ENCODE measurements at places on chromosomes 5 and 9. TPM values are rescaled to one million over a fixed set of nuclear protein-coding genes. Genes with fewer than 3 reads are reported as not detected.

The CYLC2 gene
- polyA plus RNA-seq: not detected

The LIX1 gene
- 3.7 TPM for polyA plus RNA-seq

The XPA gene
- polyA plus RNA-seq: 22.6 TPM

The SPACA9 gene
- polyA plus RNA-seq: 2.5 TPM

The TMEM215 gene
- 0.06 TPM for polyA plus RNA-seq

The PCDHB12 gene
- 1.2 TPM for polyA plus RNA-seq

The ASS1 gene
- polyA plus RNA-seq: 704 TPM

The PCDHGA5 gene
- 1.5 TPM for polyA plus RNA-seq

The ADGRV1 gene
- 3.0 TPM for polyA plus RNA-seq

The TICAM2 gene
- polyA plus RNA-seq: 2.9 TPM

The IFNE gene
- 1.8 TPM for polyA plus RNA-seq

The TSSK1B gene
- polyA plus RNA-seq: not detected

- DNase-seq: peak; percentile 5
These were observed 1040.3 kb downstream of the TLE1 start for GRCh38 chr9:80649001-80649420.

GRCh38 chr5:56818450-56819037, 3.2 kb downstream of the MAP3K1 start:
- DNase-seq: no peak

DNA sequence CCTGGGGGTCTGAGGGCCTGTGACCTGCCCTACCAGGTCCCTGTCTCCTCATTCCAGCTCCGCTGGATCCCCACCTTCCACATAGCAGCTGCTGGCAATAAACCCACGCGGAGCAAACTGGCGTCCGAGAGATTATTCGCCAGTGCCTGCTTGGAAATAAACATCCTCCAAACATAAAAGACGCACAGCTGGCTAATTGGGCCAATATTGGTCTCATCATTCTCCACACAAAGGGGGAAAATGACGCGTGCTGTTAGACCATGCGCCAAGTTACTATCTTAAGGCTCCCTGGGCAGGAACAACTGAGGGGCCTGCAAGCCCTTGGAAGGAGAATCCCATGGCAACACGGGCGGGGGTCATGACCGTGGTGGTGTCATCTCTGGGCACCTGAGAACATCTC, 73.3 kb upstream of the SARDH start:
- no peak for DNase-seq

DNA sequence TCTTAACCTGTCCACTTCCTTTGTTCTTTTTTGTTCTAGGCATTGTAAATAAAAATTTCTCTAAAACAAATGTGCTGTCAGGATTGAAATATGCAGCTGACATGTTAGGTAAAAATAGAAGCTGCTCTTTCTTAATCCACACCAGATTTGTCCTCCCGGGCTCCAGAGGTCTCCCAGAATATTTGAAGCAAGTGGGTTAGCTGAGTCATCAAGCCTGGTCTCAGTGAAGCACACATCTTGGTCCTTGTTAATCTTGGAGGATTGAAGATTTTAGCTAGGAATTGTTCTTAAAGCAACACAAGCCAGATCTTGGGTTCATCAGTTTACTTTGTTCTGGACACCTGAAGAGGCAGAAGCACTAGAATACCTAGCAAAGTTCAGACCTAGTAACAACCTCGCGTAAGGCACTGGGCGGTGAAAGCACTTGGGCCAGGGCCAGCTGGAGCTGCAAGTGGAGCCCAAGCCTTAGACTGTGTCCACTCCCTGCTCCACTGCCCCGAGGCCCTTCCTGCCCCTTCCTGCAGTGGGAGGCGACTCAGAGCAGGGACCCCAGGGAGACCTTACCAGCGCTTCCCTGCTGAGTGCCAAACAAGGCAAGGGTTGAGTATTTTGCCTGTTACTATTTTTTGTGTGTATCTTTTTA, 36.5 kb downstream of the HABP4 start:
- no peak for DNase-seq

- peak; percentile 38 for DNase-seq
These were observed 52.0 kb upstream of the TJP2 start for GRCh38 chr9:69122082-69122548.

DNA sequence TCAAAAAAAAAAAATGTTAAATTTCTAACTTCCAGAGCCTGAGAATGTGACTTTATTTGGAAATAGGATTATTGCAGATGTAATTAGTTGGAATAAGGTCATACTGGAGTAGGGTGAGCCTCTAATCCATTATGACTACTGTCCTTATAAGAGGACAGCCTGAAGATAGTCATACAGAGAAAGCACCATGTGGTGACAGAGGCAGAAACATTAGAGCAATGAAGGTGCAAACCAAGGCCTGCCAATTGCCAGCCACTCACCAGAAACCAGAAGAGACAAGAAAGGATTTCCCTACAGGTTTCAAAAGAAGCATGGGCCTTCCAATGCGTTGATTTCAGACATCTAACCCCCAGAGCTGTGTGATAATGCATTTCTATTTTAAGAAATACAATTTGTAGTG, 659.2 kb upstream of the CHD1 start:
- DNase-seq: no peak

GRCh38 chr9:113659740-113660139, 196.2 kb downstream of the RGS3 start:
- no peak for DNase-seq

GRCh38 chr9:81431641-81432040, 257.7 kb downstream of the TLE1 start:
- DNase-seq: no peak

DNA sequence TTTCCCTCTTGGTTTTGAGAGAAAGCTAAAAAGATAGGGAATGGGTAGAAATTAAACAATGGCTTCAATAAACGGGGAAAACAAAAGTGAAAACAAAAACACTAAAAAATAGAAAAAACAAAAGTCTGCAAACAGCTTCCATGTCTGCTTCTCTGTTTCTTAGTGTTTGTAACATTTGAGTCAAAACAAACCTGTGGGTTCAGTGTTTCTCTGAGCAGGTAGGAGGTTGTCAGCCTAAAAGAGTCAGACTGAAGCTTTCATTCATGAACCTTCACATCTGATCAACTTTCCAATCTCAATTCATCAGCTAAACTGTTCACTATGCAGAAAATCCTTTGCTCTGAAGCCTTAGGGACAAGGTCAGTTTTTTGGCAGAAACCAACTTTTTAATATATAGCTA, 102.5 kb upstream of the ADAMTS16 start:
- DNase-seq: no peak

DNA sequence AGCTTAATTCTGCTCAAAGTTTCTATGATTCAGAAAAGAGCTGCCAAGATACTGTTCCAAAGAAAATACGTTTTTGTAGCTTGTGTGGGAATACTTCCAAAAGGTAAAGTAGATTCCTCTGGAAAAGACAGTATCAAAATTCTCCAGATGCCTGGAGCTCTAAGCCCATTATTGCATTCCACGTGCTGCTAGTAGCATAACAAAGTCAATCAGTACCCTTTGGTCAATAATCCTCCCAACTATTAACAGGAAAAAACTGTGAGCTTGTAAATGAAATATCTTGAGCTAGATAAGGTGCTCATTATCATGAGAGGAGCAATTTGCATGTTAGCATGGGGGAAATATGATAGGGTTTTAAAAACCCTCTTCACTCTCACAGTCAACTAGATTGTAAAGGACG, 229.5 kb upstream of the TYRP1 start:
- no peak for DNase-seq

- DNase-seq: no peak
These were observed 40.1 kb downstream of the FREM1 start for GRCh38 chr9:14870090-14870489.

DNA sequence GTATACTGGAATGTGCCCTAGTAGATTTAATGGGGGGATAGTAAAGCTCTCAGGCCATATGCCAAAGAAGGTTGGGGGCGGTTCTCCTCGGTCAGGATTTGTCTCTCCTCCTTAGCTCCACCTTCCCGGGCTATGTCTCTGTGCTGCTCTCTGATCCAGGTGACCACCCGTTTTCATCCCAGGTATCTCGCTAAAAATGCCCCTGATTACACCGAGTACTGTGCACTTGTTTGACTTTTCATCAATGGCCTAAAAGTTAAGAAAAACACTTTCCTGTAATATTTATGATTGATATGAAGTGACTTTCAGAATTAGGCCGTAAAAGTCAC, 724 bp downstream of the NDUFS6 start:
- DNase-seq: no peak

DNA sequence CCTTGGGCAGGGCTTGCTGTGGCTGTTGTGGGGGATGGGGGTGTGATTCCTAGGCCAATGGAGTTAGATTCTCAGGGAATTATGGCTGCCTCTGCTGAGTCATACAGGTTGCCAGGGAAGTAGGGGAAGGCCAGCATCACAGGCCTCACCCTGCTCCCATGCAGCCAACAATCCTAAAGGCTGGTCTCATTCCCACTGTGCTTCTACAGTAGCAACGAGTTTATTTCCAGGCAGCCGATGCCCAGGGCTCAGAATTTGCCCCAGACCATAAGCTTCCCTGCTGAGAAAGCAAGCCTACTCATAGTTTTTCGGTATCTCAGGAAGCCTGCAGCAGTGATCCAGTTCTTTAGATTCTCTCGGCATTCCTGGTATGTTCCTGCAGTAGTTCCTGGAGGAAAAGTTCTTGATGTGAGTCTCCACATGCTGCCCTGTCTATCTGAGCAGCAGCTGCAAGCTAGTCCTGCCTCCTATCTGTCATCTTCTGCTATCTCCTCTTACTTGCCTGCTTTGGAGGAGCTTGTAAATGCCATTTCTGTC, 59.3 kb upstream of the SELENOP start:
- peak; percentile 41 for DNase-seq

GRCh38 chr5:170527991-170528390, 24.2 kb downstream of the KCNIP1 start:
- DNase-seq: no peak

DNA sequence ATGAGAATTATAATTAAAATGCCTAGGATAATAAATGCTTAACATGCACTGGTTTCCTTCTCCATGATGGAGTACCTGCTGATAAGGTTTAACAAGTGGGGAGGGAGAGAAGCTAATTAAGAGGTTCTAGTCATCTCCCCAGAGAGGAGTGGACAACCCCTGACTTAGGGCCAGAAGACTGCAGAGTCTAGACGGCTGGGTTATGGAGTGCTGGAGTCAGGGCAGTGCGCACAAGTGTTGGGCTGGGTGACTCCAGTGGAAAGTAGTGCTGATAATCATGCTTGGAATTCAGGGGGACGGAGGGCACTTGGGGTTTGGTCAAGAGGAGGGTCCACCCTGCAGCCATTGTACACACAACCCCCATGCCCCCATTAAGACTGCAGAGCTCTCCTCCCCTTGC, 32.8 kb upstream of the TGFBI start:
- DNase-seq: no peak

- DNase-seq: no peak
These were observed 489.1 kb downstream of the CSNK1G3 start for GRCh38 chr5:124001036-124001615.

GRCh38 chr5:1294835-1295649, at the start of gene TERT:
Gene TERT (minus strand): TSS chr5:1295068. CDS start chr5:1294989, 79 bp downstream.
- no peak for DNase-seq

DNA sequence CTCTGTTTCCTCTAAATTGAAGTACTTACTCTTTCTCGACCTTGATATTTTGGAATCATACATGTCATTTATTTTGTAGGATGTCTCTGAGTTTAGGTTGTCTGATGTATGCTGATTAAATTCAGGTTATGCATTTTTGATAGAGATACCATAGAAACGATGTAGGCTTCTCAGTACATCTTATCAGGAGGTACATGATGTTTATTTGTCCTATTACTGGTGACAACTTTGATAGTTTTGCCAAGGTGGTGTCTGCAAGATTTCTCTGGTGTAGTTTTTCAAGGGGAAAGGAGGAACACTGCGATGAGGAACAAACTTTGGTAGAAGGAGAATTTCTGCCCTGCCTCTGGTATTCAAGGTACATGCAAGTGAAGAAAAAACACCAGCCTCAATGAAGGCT, 29.9 kb downstream of the SUB1 start:
- no peak for DNase-seq

DNA sequence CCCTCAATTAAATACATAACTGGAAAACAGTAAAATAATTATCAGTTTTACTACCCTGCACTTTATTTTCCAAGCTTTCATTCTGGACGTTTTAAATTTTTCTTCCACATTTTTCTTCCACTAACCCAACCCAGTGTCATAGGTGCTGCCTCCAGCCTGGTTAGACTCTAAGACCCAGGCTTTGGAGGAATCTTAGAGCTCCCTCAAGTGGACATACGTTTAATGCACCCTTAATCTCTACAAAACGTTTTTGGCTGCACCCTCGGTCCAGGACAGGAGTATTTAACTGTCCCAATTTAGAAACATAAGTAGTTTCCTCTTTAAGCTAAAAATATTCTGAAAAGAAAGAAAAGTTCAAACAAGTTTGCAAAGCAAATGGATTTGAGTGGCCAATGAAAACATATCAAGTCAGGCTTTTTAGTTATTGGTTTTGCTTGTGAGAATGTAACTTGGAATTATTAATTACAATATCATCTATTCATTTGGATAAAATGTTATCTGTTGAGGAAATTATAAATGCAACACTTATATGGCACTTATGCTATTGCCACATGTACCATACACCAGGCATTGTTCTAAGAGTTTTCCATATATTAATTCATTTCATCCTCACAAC, 38.9 kb downstream of the CDH6 start:
- peak; percentile 51 for DNase-seq

DNA sequence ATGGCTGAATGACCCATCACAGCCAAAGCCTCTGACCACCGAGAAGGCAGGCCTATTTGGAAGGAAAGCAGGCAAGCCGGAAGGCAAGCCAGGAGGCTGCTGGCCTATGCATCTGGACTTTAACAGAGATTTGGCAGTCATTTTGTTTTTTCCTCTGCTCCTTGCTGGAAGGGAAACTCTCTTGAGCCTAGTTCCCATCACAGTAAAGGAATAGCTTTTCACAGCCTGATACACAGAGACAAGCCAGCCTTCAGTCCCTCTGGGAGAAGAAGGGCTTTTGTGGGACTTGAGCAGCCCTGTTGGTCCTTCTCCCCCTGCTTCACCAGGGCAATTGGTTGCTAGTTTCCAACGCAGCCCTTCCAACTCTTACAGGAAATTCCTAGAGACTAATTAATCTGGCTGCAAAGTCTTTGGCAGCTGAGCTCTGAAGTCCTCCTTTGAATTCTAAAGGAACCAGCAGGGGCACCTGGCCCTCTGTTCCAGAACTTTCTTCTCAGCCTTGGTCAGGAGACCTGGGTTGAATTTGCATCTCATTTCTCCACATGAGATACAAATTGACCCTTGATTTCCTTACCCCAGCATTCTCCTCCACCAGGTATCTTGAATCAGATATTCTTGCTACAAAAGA, 157.3 kb upstream of the EPB41L4A start:
- no peak for DNase-seq

DNA sequence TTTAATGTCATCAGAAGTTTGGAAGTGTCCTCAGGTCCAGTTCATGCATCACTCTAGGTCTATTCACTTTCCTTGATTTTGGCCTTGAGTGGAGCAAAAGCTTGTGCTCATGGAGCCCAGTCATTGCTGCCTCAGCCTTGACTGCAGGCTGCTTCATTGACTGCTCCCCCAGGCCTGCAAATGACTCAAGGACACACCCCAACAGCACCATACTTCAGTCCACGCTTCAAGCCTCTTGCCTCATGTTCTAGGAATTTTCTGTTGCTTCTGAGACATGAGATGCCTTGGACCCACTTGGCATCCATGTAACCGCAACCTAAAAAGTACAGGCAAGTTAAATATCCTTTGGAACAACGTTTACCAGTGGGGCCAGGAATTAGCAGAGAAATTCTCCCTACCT, 193.7 kb downstream of the PIK3R1 start:
- DNase-seq: no peak

All from large intestine (tissue), 12 donors.